ENCODE measurements at places on chromosomes 3 and 15.

- DNase-seq = no peak
Observed at GRCh38 chr15:82186719-82187406, 75.7 kb downstream of the EFL1 start.

DNA sequence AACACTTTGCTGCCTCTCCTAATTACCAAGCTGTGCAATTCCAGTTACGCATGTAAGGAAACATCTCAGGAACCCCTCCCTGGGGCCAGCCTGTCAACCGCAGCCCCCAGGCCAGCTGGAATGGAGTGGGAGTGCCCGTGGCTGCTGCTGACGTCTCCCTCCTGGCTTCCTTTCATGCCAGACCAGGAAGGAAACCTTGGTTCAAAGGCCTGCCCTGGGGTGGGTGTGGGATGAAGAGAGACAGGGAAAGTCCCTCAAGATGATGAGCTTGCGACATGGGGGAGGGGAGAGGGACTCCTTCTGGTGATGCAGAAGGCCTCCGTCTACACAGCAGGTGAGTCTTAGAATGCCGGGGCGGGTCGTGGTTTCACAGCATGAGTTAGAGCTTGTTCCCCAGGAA lies 11.4 kb upstream of the CYP11A1 start:
- peak; percentile 65 for DNase-seq

DNA sequence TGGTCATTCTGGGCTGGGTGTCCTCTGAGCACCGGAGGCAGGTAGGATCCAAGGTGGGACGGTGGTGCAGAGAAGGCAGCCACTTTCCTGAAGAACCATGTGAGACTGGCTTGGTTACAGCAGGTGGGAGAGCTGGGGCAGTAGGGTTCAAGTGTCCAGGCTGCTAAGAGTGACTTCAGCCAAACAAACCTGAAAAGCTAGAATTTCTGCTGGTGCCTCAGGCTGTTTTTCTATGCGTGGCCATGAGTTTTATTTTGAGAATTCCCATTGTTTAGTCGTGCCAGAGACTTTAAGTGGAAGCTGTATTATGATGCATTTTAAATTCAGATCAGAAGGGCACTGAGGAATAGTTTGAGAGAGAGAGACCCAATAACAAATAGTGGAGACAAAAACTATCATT lies 20.1 kb downstream of the USP13 start:
- DNase-seq = no peak

DNA sequence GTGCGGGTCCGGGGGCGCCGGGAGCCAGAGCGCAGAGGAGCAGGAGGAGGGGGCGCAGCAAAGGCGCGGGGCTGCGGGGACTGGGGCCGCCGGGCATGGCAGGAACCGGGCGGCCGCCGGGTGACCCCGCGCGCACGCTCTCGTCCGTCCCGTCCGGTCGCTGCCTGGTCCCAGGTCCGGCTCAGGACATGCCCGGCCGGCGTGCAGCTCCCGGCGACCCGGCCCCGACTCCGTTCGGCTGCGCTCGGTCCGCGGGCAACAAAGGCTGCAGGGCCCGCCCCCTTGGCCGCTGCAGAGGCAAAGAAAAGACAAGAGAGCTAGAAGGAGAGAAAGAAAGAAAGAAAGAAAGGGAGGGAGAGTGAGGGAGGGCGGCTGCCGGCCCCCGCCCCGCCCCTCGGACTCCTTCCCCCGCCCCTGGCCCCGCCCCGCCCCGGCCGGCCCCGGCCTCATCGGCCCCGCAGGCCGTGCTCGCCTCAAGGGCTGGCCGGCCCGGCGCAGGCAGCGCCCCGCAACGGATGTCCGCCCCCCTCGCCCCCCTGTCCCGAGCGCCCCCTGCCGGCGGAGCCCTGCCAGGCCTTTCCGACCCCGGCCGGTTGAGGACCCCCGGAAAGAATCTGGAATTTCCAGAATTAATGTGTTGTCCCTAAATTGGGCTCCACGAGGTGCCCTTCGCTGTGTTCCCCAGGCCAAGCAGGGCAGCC lies at the start of gene ADAMTS7:
Gene ADAMTS7, minus strand, starts transcription at position 341 of the 701 bp plus-strand sequence. Its CDS starts 244 bp downstream, at position 97.
- peak; percentile 43 for DNase-seq

GRCh38 chr3:194136519-194137007 lies 615 bp downstream of the HES1 start:
- no peak for DNase-seq

DNA sequence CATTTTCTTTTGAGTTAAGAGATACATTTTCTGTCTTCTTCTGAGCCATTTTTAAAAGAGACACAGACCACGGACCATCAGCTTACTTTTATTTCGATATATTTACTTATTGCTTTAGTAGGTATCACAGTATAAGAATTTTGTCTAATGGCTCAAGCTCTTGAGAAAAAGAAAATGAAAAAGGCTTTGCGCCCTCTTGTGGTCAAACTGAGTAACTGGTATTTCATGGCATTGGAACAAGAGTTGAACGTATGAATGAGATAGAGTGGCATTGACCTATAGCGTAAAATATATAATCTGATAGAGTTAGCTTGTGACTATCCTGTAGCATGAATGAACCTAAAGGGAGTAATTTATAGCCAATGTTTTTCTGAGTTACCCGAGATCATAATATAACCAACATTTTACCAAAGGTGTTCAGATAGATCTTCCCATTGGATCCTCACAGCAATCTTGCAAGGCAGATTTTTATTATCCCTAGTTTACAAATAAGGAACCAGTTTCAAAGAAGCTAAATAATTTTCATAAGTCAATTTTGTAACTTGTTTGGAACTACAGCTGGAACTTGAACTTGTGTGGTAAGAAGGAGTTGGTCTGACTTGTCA lies 154.6 kb downstream of the POLR2M start:
- no peak for DNase-seq

DNA sequence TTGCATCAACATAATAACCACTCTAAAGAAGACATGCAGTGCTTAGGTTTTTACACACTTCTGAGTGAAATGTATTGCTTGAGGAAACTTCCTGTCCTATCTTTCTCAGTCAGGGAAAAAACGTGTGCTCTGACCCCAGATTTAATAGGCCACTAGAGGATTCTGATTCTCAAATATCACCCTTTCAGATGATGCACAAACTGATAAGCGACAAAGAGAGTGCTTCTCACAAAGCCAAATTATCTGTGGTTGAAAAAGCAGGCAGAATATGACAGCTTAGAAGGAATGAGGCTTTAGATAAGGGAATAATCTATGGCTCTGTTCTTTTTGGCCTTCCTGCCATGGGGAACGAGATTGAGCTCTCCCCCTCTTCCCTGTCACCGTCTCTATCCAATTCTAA lies 583.4 kb upstream of the SGO1 start:
- DNase-seq = no peak

GRCh38 chr3:12752102-12752501 lies 7.0 kb downstream of the TMEM40 start:
- DNase-seq = no peak

DNA sequence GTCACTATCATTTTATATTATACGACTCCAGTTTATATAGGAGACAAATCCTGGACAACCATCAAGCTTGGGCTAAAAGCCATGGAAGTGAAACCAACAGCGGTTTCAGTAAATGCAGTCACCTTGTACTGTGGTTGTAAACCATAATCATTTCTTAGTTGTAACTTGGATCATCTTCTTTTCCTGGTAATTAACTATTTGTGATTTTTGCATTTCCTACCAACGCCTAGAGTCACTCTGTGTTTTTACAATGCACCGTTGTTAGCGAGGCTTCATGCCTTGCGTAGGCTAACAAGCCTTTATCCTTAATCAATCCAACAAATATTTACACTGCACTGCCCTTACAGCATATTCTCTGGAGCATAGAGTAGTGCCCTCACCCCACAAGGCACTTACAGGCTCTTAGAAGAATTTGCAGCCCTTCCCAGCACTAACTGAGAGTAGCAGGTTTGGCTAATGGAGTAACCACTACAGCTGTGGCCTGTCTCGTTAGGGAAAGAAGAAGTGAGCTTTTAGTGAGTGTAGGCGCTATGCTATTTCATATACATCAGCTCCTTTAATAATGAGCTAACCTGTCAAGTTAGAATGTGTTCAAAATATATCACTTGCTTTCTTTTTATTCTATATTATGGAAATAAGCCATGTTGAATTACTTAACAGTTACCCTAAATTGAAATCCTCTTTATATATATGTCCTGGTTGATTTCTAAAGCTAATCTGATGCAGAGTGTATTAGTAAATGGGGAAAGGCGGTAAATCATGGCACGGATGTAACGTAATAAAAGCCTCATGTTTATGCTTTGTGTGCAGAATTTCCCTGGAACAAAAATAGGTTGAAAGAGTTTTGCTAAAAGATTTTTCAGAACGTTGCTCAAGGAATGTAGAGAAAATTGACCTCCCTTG lies 62.8 kb downstream of the ABHD2 start:
- no peak for DNase-seq

DNA sequence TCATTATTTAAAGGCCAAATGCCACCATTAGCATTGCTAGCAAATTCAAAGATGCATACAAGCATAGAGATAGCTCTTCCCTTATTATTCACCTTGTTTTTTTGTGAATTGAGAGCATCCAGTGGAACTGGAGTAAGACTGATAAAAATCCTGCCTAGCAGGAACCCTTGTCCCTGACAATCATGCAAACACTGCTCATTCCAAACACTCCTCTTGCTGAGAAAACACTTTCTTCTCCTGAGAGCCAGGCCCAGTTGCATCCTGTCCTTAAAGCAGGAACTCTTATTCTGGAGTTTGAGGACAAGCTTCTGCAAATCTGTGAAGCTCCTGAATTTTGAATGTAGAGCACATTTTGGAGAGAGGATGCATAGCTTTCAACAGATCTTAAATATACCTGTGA lies 49.3 kb upstream of the KCNMB2 start:
- no peak for DNase-seq

DNA sequence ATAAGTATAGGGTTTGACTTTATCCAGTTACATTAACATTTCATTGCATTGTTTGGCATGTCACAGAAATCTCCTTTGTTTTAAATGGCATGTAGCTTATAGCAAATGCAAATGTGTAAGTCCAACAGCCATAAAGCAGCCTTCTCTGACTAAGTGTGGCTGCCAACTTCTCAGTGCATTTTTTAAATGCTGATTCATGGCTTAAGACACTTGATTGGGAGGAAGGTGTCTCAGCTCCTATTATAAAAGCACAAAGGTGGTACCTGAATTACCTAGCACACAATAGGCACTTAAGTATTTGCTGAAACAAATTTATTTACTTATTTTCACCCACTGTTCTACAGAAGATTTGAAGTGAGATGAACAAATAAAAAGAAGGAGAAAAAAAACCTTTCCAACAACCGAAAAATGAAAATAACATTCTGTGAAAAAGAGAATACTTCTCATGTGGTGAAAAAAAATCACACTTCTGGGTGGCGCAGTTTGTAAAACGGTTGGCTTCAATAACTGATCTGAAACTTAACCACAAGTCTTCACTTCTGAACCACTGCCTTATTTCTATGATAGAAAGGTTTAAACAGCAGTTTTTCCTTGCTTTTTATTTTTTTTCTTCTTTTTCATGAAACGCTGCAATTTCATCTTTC lies 105.5 kb upstream of the ICE2 start:
- no peak for DNase-seq

GRCh38 chr15:74369084-74369745 lies 1.8 kb upstream of the CYP11A1 start:
- DNase-seq = no peak
